ENCODE measurements at places on chromosomes 2 and 18.

- no peak for DNase-seq
Observed at GRCh38 chr2:179581605-179582004, 279.8 kb downstream of the ZNF385B start.

GRCh38 chr2:8174641-8175257 lies 507.1 kb upstream of the ID2 start:
- DNase-seq: no peak

DNA sequence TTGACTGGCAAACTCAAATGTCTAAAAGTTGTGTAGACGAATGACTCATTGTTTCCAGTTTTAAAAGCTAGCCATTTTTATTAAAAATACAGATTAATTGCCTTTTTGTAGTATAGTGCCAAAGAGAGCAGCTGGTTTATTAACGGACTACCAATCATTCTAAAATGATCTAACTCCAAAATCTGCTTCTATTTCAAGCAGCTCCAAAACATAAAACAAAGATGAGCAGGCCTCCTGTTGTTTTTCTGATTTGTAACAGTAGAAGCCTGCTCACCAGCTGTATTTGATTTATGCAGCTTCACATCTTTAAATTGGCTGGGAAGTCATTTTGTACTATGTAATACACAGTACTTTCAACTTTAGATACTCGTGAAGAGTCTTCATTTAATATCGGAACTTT lies 171.8 kb downstream of the UBR3 start:
- DNase-seq: no peak

GRCh38 chr2:128604045-128604444 lies 285.4 kb upstream of the HS6ST1 start:
- no peak for DNase-seq

DNA sequence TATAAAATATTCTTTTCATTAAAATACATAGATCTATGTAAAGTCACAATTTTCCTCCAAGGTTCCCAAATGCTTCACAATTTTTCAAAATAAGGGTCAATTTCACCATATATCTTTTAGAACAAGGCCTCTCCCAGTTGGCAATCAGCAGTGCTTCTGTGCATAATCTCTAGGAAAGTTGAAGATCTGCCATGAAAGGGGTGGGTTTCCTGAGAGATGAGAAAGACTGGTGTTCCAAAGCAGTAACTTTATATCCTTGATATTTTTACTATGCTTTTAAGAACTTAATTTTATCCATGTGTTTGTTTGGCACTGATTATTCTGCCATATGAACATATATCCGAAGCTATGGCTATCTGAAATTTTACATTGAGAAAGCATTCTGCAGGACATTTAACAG lies 199.4 kb upstream of the CYP26B1 start:
- DNase-seq: no peak

- no peak for DNase-seq
Observed at GRCh38 chr2:24543252-24543651, 52.2 kb downstream of the NCOA1 start.

DNA sequence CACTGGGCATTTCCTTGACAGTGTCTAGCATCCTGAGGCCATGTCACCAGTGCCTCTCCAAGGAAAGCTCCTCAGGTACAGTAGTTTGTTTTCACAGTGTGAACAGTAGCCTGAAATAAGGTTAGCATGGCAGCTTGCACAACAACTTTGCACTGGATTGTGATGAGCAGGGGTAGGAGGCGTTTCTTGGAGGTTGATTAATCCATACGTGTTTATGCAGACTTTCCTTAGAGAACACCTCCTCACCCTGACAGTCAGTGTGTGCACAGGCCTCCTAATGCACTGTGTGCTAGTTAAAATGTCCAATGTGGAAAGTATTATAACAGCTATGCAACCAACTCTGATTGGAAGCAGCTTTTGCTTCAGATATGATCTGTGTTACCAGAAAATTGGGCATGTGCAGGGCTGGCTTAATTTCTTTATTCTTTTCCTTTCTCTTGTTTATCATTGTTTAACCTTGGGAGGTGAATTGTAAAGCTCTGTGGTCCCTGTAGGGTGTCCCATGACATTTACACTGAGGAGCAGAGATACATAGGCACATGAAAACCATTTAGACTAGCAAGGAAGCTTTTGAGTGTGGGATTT lies 77.2 kb upstream of the LDAH start:
- no peak for DNase-seq

GRCh38 chr2:10738192-10738591 lies 16.8 kb downstream of the ATP6V1C2 start:
- DNase-seq: no peak

DNA sequence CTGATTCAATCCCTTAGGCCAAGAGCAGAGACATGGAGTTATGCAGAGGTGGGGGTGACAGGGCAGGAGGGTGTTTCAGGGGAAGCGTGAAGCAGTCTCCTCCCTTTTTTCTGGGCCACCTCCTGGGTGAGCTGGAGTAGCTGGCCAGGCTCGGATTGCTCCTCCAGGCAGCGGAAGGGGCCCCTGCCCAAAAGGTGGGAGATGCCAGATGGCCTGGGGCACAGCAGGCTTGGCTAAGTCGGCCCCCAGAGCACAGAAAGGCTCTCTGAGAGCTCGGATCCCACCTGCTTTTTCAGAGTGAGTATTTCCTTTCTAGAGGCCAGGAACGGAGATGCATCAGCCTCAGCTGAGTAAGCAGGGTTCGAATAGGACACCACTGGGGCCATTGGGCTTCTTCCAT lies 196.9 kb downstream of the ANKRD30B start:
- DNase-seq: no peak

DNA sequence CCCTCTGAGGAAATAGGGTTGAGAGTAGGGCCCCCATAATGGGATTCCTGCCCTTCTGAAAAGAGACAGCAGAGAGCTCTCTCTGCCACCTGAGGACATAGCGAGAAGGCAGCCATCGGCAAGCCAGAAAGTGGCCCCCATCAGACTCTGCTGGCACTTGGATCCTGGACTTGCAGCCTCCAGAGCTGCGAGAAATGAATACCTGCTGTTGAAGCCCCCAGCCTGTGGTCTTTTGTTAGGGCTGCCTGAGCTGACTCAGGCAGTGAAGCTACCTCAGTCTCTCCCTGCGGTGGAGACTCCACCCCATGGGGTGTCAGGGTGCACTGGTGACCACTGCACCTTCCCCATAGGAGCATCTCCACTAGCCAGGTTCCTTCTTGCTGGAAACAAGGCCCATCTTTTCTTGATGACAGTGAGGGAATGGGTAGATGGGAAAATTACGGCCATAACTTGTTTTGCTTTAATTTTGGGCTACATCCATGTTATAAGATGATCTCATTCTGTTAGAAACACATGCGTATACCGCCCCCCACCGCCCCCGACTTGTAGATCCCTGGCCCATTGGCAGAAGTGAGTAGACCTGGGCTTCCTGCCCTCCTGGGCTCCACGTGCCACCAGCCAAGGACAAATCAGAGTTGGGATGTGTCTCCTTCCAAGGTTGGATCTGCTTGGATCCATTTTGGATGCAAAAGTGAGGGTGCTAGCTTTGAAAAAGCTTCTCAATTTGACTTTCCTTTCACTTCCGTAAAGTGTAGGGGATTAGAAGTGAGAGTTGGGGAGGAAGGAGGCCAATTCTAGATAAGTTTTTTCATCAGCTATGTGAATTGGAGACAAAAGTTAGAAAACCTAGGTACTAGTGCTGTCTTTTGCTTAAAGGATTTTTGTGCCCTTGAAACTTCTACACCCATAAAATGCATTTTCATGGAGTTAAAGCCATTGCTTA lies 42.9 kb downstream of the NCK2 start:
- DNase-seq: no peak

GRCh38 chr2:183604065-183604464 lies 479.8 kb downstream of the NUP35 start:
- DNase-seq: no peak

GRCh38 chr2:12127638-12128037 lies 381.2 kb downstream of the LPIN1 start:
- peak; percentile 35 for DNase-seq

GRCh38 chr18:12485479-12486105 lies 77.9 kb downstream of the PRELID3A start:
- DNase-seq: no peak

- DNase-seq: no peak
Observed at GRCh38 chr2:120348737-120349439, 3.0 kb downstream of the INHBB start.

GRCh38 chr2:65198737-65199136 lies 28.9 kb upstream of the ACTR2 start:
- DNase-seq: no peak

DNA sequence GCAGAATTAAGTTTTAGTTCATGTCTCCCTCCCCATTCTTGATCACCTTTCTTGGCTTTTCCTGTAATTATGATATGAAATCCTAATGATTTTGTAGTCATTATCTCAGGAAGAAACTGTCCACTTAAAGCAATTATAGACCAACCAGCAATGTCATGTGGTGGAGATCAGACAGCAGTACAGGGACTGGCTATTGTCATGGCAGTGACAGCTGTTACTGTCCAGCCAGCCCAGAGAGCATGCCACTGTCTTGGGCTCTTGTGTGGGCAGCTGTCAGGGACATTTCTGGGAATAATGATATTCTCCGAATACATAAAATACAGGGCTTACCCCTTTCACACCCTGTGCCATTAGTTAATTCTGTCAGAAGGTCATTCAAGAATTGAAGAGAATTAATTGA lies 355.3 kb upstream of the RAB12 start:
- no peak for DNase-seq
